ENCODE measurements at places on chromosomes 11 and 22.

- no peak for DNase-seq
Observed at GRCh38 chr11:101497291-101497690, 86.5 kb downstream of the TRPC6 start.

DNA sequence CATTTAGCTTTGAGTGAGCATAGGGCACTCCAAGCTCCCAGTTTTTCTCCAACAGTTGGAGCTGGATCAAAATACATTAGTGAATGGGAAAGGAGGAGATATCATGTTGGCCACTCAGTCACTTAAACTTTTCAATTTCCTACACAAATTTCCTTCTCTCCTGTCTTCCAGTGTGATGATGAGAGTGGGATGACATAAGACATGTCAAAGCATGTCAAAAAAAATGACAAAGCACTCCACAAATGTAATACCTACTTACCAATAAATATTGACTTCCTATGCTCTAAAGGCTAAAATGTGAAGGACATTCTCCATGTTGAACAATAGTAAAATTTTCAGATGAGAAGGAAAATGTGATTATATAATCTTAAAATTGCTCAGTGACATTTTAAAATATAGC, 1.5 kb upstream of the GRM5 start:
- no peak for DNase-seq

- no peak for DNase-seq
Observed at GRCh38 chr11:1935156-1936071, 11.7 kb upstream of the MRPL23 start.

- DNase-seq, result no peak
Observed at GRCh38 chr22:29151316-29151715, 54.4 kb upstream of the EMID1 start.

DNA sequence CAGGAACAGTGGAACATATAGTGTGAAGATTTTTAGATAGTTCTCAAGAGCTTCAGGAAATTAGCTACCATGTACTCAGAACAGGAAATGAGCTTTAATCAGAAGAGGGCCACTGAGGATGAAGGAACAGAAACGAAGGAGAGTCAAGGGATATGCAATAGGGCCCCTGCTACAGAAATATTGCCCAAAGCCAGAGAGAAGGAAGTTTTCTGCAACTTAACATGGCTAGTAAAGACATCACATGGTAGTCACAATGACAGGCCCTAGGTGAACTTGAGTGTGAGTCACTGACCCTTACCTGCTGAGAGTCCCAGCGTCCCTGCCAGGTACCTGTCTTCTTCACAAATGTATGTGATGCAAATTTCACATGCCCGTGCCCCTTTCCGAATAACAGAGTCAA, 25.2 kb upstream of the CARD16 start:
- no peak for DNase-seq

DNA sequence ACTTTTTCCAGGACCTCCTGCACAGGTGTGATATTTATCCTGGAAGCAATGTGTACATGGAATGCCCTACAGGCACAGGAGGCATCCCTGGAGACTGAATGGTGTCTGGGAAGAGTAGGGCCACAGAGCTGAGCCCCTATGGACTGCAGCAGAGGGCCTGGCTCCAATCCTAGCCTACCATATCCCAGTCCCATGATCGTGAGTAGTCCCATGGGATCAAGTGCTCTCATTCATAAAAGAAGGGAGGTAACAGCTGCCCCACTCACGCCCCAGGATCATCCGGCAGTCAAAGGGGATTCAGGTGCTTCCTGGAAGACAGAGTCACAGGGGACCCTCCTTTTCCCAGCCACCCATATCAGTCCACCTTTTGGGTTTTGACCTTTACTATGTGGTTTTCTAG, 24.0 kb downstream of the ANKK1 start:
- no peak for DNase-seq

DNA sequence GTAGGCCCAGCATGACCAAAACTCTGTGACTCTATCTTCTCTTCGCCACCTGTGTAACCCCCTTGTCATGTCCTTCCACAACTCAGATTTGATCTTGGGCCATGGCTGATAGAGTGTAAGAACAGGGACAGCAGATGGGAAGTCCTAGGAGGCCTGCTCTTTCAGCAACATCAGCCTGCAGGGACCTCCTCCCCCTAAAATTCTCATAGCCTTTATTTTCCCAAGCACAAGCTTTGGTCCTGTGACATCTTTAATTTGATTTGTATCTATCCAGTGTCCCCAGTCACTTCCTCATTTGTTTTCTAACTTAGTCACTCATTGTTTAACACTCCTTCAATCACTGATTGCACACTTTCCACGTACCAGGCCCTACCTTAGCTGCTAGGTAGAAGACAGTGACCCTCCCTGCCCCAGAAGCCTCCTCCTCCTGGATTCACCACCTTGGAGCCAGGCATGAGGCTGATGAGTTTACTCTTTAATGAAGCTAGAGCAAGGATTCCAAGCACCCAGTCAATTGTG, 5.3 kb downstream of the UBQLN3 start:
- DNase-seq, result no peak

DNA sequence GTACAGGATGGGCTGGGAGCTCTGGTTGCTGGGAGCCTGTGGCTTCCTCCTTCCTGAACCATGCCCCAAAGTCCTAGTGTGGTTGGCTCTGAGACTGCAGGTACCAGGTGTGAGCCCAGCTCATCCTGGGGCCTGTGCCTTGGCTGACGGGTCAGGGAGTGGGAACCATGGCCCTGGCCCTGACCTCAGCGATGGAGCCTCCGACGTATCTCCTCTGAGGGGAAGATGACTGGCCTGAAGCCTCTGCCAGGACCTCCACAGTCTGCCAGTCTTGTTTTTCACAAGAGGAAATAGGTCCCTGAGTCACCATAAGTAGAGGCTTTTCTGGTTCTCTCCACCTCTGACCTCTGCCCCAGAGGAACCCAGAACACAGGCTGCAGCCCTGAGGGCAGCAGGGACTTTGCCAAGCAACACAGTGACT, 3.4 kb downstream of the RCE1 start:
- no peak for DNase-seq

DNA sequence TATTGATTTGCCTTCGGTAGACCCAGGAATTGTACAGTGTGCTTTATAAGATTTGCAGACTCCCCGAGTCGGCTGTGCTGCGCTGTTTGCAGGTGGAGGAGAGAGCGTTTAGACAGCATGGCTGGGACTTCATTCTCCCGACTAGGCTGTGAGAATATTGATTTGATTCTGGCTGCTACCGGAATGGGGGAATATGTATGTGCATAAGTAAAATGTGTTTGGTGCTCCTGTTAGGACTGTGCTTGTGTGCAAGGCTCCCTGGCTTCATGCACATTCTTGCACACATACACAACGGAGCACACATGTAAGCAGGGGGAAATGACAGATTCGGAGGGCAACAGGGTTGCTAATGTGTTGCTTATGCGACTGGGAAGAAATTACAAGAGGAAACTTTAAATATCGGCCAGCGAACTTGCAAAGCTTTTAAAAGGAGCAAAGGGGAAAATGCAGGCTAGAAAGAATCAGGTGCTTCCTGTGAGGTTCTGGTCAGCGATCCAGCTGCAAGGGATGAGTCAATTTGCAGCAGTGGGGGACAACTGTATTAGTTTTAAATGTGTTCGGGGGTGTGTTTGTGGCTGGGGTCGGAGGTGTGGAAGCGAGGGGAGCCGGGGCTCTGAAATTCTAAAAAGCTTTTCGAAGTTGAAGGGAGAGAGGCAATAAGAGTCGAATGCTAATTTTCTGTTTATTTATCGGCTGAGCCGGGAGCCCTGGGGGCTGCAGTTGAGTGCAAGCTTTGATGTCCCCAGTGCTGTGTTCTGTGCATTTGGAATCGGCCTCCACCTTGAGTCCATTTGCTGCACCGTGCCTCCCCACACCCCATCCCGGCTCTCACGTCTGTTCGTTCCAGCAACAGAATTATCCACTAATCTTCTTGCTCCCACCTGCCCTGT, 731 bp downstream of the NTM start:
- no peak for DNase-seq

DNA sequence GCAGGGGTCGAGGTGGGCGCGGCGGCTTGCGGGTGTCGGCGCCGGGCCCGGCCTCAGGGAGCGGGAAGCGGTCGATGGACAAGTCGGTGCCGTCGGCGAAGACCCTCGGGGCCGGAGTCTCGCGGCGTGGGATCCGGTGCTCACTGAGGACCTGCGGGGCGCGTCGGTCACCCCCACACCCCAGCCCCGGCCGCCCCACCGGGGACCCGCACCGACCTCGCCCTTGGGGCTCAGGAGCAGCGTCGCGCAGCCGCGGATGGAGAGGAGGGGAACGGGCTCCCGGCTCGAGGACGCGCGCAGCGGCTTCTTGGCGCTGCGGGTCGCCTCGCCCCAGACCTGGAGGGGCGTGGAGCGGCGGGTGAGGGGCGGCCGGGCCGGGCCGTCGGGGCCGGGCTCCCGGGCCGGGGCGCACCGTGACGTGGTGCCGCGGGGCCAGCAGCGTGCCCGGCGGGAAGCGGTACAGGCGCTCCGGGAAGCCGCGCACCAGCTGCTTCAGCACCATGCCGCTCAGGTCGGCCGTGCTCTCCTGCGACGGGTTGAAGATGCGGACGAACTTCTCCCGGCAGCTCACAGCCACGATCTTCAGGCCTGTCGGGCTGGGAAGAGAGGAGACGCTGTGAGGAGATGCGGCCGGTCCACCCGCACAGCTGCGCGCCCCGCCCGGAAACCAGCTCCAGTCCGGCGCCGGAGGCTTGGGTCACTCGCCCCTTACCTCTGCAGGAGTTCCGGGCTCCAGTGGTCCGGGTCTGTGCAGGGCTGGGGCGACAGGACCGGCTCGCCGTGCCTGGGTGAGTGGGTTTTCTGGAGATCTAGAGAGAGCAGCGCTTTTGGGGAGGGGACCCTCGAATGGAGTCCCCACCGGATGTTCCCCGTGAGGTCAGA, 4.5 kb downstream of the LMNTD2 start:
- DNase-seq, result no peak

DNA sequence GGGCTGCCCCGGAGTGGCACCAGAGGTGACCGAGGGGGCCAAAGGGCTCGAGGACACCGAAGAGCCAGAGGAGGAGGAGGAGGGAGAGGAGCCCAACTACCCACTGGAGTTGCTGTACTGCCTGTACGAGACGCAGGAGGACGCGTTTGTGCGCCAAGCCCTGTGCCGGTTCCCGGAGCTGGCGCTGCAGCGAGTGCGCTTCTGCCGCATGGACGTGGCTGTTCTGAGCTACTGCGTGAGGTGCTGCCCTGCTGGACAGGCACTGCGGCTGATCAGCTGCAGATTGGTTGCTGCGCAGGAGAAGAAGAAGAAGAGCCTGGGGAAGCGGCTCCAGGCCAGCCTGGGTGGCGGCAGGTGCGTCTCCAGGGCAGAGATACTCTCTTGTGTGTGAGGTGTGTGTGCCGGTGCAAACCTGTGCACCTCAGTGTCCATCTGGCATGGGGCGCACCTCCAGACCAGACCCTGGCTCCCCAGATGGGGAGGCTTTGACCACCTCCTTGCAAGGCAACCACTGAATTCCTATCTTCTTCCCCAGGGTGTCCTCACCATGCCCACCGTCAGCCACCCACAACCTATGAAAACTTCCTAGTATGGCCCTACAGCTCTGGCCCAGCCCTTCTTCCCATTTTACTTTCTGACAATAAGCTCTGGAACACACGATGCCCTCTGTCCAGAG, 3.4 kb downstream of the NLRP6 start:
- no peak for DNase-seq

DNA sequence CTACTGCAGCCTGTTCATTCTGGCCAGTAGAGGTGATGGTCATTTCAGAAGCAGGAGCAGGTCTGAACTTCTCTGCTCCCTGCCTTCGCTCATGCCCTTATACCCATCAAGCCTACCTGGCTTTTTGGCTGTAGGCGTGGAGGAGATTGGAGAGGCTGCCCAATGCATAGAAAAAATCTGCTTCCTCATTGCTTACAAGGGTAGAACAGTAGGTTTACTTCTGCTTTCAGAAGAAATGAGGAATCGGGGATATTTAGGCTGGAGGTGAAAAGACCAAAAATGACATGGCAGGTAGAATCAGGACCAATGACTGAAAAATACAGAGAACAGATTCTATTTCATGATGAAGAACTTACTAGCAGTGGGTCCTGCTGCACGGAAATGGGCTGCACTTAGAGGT, 72.9 kb upstream of the YWHAH start:
- DNase-seq, result no peak

- DNase-seq, result no peak
Observed at GRCh38 chr11:21402274-21402673, 732.9 kb downstream of the NELL1 start.

DNA sequence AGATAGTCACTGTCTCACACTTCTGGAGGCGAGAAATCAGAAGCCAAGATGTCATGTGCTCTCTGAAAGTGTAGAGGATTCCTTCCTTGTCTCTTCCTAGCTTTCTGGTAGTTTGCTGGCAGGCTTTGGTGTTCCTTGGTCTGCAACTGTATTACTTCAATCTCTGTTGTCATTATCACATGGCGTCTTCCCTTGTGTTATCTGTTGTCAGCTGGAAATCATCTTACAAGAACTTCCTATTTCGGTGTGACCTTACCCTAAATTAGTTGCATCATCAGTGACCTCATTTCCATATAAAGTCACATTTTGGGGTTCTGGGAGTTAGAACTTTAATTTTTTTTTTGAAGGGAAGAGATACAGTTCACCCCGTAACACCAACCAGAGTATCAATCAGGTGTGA, 3.3 kb upstream of the LIN7C start:
- DNase-seq, result no peak

DNA sequence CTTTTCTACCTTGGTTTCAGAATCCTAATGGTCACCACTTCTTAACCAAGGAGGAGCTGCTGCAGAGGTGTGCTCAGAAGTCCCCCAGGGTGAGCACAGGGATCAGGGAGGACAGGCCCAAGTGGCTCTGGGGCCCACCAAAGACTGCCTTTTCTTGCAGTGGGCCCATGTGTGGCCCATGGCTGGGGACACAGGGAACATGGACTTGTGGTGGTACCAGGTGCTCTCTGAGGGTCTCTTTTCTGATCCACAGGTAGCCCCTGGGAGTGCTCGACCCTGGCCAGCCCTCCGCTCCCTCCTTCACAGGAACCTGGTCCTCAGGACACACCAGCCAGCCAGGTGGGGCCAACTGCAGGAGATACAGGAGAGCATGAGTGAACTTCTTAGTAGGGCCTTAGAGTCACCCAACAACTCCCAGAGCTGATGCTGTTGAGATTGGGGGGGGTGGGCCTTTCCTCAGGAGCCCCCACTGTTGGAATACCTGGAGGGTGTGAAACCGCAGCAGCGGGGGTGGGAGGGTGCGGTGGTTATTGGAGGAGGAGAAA, 2.0 kb downstream of the MUS81 start:
- no peak for DNase-seq

DNA sequence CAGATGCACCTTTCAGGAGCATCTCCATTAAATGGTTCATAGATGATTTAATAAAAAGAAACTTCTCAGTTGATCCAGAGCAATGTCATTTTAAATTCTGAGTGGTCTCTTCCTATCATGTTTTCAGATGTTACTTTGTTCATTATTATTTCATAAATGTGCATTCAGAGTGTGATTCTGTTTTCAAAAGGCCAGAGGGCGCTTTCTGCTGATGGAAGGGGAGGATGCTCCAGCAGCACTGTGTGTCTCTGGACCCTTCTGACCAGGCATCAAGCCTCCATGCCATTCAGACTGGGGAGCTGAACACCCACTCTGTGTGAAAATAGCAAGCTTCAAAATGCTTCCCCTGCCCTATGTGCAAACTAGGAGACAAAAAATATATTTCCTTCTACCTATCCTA, 23.9 kb upstream of the CRTAM start:
- DNase-seq, result no peak

Measured in stimulated activated CD8-positive, alpha-beta memory T cell treated with anti-CD3 and anti-CD28 coated beads, Interleukin-4, amount 100 ng/mL, for 1 hour (primary cell).